ENCODE measurements at places on chromosomes 11 and 22.

DNA sequence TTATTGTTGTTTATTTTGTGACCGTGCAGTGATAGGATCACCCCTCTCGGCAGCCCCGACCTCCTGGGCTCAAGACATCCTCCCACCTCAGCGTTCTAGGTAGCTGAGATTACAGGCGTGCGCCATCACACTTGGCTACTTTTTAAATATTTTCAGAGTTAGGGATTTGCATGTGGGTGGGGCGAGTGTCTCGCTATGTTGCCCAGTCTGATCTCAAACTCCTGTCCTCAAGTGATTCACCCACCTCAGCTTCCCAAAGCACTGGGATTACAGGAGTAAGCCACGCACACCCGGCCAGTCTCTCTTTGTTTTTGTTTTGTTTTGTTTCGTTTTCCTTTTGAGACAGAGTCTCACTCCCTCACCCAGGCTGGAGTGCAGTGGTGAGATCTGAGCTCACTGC is 1.2 kb upstream of the INTS5 start:
- DNase-seq, result no peak

- DNase-seq, result no peak
Measured at GRCh38 chr11:27471589-27472397, 797 bp downstream of the LGR4 start.

DNA sequence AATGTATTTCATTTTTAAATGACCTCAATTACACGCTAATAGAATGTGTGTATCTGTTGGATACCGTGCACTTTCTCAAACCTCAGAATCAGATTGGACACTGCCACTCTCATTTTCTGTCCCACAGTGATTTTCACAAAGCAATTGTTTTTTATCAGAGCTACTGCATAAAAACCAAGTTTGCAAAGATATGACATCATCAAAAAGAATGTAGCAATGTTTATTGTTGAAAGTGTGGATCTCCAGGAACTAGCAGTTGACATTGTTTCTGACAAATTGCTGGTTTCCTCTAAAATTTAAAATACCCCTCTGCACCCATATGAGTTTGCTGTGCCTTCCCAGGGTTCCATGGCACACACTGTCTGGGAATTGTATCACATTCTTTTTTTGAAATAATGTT is 362.7 kb upstream of the DDI1 start:
- DNase-seq, result no peak

DNA sequence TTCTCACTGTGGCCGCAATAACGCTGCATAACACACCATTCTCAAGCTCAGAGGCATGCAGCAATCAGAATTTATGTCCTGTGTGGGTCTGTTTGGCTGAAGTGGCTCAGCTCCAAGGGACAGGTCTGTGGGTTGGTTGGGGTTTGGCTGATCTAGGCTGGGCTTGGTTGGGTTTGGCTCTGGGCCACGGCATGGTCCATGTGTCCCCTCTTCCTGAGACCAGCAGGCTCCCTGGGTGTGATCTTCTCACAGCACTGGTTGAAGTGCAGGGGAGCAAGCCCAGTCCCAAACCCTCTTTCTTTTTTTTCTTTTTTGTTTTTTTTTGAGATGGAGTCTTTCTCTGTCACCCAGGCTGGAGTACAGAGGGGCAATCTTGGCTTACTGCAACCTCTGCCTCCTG is 25.0 kb downstream of the SMIM38 start:
- DNase-seq, result no peak

DNA sequence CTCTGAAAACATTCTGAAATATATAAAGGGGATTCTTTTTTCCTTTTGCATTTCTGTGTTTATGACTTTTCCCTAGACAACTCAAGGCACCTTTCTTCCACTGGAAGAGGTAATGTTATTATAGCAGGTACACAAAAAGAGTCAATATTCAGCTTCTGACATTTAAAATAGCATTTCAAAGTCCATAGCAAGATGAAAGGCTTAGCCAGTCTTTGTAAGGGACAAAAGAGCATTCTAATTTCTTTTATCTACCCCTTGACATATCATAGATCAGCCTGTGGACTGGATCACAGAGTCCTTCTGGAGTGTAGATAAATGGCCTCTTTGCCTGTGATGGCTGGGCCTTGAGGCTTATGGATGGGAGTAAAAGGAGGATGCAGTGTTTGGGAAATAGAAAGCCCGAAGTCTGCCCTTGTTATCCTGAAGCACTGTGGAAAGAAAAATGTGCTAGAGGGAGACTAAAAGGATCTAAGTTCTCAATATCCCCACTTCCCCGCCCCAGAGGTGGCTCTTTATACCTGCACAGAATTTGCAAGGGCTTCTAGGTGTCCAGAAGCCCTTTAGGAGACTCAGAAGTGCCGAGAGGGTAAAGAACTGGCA is 1.6 kb upstream of the HEPACAM start:
- no peak for DNase-seq

DNA sequence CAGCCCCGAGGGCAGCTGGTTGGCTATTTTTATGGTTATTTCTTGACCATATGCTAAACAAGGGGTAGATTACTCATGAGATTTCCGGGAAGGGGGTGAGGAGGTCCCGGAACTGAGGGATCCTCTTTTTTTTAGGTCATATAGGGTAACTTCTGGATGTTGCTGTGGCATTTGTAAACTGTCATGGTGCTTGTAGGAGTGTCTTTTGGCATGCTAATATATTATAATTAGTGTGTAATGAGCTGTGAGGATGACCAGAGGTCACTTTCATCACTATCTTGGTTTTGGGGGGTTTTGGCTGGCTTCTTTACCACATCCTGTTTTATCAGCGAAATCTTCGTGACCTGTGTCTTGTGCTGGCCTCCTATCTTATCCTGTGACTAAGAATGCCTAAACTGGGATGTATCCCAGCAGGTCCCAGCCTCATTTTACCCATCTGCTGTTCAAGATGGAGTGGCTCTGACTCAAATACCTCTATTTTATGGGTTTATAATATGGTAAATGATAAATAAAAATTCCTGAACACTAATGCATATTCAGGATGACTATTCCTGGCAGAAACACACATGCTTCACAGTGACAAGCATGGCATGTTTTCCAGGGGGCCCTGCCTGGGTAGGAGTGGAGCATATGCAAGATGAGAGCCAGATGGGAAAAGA is 11.2 kb downstream of the KREMEN1 start:
- DNase-seq, result no peak

DNA sequence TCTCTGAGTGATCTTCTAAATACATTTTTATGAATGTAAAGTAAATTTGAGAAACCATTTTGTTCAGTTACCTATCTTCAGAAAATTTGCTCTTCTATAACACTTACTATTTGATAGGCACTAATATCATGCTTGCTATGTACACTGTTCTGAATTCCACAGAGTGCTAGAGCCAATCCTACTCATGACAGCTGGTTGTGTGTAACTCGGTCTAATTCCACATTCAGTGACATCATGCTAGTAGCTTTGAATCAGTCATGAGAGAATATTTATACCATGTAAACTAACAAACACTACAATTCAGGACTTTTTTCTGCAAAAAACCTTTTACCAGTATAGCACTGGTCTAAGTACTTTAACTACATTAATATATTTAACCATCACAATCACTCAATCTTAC is 902.9 kb downstream of the DLG2 start:
- no peak for DNase-seq

GRCh38 chr11:2375964-2376551 is 1.1 kb upstream of the CD81 start:
- no peak for DNase-seq

DNA sequence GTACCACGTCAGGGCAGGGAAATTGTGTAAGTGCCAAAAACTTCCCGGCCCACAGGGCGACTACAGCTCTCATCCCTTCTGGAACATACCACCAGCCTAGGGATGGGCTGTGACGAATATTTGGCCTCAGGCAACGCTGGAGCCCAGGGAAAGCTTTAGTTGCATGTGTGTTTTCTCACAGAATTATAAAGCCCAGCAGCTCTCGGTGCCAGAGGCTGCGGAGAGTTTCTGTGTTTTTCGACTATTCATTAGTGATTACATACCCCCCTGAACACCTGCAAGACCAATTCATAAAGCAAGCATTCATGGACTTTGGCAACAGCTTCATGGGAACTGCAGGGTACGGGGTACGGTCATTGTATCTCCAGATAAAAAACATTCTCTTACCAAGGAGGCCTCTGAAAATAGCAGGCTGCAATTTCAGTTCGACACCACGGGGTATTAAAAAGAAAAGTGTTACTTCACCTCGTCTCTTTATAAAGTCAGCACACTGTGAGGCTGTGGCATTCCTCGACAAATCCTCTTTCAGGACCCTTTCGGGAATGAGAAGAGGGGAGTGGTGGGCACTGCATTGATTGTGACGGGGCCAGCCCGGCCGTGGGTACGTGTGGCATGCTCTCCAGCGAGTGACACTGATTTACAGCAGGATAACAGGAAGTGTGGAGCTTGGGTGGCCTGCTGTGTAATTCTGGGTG is 243.6 kb upstream of the SORL1-AS1 start:
- no peak for DNase-seq

DNA sequence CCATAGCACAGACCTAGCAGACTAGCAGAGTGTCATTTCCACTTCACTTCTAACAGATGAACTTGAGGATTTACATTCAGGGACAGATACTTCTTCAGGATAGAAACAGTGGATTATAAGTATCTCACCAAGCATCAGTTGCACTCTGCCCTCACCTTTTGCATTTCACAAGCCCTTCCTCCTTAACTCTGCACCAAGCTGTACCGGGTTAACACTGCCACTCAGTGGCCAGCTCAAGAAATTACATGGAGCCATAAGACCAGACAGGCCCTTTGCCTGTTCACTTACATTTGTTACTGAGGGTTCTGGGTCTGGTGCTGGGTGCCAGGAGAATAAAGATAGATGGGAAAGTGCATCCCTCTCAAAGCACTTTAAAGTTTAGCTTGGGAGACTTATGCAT is 309.8 kb downstream of the SHANK2 start:
- no peak for DNase-seq

DNA sequence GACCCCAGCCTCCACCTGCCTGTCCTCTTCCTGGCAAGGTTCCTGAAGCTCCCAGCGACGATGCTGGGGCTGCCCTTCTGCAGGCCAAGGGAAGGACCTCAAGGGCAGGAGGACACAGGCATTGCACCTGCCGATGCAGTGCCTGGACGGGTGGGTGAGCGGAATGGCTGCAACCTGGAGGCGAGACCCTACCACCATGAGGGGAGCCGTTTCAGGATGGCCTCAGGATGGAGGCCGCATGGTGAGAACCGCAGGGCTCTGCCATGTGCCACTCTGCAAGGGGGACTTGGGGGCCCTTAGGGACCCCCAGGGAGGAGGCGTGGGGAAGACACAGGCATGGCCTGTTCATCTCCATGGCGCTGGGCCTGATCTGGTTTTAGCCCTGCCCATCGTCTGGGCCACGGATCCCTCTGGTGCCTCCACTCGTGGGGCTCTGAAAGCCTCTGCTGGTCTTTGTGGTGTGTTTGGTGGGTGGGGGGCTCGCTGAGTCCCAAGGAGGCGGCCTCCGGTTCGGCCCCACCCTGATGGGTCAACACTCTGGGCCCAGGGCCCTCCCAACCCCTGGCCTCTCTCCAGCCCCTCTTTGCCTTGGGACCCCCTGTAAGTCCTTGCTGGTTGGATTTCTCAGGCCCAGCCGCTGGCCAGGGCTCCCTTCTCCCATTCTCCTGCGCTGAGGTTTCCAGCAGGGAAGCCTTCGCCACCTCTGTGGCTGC is 1.3 kb upstream of the LSP1 start:
- no peak for DNase-seq

DNA sequence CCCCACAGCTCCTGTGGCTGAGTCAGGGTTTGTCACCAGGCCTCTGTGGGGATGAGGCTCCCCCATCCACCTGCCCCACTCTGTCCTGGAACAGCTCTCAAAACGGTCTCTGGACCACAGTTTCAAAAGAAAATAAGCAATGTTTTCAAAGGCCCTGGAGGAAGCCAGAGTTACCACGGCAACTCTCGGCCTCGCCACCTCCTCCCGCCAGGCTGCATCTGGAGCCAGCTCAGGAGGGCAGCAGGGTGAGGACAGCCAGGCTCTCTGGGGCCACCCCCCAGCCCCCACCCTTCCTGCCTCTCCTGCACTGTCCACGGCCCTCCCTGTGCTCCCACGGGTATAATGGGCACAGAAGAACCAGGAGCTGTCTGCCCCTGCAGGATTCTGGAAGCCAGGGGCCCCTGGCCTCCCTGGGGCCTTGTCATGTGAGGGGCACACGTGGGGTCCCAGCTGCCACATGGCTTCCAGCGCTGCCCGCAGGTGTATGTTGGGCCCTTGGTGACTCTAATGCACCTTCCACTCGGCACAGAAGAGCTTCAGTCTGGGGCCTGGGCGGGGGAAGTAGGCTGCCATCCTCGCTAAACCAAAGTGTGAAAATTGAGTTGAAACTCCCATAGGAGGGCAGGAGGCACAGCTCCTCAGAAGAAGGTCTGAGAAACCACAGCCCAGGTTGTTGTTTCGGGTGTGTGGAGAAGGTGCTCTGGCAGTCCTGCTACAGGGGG is 10.3 kb downstream of the CD81 start:
- no peak for DNase-seq

GRCh38 chr11:2728128-2728662 is 28.4 kb upstream of the KCNQ1OT1 start:
- no peak for DNase-seq

DNA sequence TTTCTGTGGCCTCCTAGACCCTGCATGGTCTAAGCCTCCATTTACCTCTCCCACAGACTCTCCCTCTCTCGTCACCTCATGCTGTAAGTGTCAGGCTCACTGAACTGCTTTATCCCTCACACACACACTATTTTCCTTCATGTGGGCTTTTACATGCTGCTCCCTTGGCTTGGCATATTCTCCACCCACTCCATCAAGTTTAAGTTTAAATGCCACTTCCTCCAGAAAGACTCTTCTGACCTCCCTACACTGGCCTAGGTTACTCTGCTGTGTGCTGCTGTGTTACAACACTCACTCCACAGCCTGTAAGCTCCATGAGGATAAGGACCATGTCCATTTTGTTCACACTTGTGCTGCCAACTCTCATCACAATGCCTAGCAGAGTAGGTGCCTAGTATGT is 2.5 kb downstream of the DCHS1 start:
- DNase-seq, result no peak

DNA sequence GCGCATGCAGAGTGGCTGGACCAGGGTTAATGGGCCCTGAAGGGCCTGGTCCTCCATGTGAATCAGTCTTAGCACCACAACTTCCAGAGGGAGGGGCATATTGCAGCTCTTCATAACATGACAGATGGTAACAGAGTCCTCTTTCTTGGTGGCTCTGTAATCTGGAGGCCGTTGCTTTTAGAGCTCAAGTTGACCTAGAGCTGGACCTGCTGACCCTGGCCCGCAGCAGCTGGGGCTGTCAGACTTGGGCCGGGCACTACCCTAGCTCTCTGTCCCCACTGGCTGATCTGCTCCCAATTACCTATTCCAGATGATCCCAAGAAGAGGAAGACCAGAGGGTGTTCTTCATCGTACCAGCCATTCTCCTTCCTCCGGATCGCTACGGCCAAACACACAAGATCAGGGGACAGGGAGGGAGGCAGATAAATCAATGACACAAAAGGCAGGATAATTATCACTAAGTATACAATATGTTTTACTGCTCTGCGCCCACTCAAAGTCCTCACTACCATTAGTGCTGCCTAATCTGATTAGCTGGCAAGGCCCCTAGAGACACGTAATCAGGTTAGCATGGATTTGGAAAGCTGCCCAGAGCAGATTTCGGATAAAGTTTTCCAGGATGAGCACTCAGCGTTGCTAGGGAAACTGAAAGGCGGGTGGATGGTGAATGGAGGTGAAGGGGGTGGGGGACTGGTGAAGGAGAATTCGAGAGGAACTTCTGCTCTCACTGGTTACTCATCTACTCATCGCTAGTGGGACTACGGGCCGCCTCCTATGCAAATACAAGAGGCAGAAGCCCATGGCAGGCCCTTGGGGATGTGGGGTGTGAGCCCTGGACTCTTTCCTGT is 64.5 kb upstream of the PHOX2A start:
- no peak for DNase-seq
